D721Med (cell line): ENCODE measurements at places on chromosomes 5 and 9.

DNA sequence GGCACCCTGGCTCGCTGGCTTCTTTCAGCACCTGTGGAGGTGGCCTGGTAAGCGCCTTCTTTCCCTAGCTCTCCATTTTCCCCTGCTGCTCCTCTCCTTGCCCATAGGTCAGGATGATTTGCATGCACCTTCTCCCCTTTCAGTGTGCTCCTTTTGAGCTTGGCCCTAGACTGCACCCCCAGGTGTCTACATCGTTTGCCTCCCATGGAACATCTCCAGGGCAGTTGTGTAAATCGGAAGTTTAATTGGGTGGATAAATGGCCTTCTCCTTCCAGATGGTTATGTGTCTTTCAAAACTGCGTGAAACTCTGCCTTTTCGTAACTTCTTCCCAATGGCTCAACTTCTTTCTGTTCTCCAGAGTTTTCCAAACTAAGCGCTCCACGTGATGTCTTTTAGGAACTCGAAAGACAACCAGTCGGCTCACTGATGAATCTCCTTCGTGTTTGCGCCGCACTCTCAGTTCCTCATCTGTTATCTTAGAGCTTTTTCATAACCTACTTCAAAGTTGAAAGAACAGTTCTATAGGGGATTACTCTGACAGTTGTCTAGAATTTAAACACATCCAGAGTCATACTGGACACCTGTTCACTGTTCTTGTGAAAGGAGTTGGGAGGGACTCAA, 1.7 kb downstream of the ADAMTS19 start:
- no peak for DNase-seq

GRCh38 chr5:171632616-171633015, 153.0 kb upstream of the SMIM23 start:
- no peak for DNase-seq

- DNase-seq = no peak
These were observed 14.7 kb downstream of the NADK2 start for GRCh38 chr5:36227046-36227445.

DNA sequence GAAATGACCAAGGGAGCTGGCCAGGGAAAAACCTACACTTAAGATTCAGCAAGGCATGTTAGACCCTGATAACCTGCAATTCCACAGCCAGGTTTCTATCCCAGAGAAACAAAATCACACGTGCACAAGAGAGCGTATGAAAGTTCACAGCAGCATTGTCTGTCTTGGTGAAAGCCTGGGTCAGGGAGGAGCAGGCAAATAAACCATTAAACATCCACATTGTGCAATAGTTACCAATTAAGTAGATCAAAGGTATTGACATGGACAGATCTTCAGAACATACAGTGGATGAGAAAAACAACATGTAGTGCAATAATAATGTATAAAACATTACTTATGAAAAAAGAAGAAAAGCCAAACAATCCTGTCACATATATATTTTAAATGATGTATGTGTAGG, 15.9 kb upstream of the GPX3 start:
- no peak for DNase-seq

DNA sequence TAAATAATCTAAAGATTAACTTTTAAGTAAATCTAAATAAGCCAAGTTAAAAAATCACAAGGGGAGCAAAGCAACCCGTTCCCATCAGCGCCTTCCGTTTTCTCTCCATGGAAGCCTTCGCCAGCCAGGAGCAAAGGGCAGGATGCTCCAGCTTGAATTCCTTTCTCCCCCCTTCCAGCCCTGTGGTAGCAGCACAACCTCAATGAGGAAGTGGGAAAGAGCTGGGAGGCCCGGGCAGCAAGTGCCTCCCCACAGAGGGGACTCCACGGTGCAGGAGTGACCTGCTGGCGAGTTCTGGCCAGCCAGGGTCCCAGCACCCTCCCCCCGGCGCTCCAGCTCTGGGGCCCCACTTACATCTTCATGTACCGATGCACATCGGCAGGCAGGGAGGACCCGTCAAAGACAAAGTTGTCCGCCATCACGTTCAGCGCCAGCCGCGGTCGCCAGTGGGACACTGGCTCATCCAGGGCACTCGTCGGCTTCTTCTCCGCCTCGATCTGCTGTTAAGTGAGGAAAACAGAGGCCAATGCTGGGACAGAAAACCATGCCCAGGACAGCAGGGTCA, 6.3 kb downstream of the CLPTM1L start:
- DNase-seq = no peak
